ENCODE measurements at places on chromosomes 6 and 20.

DNA sequence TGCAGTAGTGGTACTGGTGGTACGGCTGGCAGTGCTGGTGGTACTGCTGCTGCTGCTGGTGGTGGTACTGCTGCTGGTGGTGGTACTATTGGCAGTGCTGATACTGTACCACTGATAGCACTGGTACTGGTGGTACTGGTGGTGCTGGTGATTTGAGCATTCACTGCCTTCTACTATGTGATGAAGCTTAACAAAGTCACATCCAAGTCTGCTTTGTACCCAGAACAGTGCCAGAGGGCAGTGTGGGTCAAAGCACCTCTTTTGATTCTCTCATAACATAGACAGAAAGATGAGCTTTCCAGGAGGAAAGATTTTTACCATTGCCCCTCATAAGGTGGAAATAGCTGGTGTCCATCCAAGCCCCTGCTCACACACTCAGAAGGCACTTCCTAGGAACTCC is 48.7 kb downstream of the ANKRD6 start:
- no peak for DNase-seq

DNA sequence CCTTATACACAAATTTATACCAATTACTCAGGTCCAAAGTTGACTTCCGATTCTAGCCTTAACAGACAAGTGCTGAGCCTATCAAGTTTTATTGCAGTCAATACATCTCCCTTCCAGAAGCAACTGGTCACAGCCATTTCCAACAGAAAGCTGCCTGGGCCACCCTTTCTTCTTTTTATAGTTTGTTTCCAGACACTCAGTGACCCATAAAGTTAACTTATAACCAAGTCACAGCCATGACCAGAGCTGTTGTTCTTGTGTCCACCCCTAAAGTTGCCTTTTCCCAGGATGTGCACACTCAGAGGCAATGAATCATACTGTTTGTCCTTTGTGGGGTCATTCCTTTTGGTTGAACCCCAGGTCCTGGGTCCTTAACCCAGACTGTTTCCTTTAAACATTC is 89.9 kb downstream of the CD83 start:
- no peak for DNase-seq

GRCh38 chr20:11111191-11111590 is 437.4 kb upstream of the JAG1 start:
- DNase-seq: no peak

DNA sequence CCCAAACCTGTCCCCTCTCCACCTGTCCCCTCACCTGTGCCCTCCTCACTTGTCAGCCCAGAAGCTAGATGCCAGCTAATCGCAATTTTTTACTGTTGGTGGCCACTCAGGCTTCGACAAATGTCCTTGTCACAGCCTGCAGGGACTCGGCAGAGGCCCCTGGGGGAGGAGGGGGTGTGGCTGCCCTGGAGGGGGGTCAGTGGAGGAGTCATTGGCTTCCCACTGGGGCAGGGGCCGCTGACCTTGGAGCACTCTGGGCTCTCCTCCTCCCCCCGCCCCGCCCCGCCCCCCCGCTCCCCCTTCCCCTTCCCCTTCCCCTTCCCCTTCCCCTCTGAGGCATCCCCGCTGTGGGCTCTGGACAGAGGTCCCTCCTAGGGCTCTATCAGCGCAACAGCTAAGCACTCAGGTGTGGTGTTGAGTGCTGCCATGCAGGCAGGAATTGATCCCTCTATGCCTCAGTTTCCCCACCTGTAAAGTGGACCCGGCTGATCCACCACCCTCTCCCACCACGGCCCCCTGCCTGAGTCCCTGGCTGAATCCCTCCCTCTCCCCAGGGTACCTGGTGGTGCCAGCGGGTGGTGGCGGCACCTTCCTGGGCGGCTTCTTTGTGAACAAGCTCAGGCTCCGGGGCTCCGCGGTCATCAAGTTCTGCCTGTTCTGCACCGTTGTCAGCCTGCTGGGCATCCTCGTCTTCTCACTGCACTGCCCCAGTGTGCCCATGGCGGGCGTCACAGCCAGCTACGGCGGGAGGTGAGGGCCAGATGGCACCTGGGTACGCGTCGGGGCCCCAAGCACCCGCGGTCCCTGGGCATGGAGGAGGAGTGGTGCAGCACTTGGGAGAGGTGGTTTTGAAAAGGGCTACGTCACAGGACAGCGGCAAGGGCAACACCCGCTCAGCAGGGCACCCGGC is 23.8 kb downstream of the SLCO4A1 start:
- DNase-seq: no peak

DNA sequence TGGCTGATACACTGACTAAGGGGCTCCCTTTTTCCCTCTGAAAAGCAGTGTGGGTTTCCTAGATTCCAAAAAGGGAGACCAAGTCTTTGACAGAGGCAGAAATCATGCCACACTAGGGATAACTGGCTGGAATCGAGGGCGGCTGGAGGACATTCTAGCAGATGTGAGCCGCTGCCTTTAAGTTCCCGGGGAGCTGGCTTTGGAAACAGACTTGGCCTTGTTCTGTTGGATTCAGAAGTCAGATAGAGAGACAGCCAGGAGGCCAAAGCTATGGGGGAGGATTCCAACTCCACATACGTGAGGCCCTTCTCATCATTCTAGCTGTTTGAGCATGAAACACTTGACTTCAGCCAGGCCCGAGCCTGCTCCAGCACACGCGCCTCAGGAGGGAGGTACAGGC is 109.9 kb upstream of the FOXC1 start:
- no peak for DNase-seq

GRCh38 chr20:20956513-20956931 is 149.6 kb downstream of the LINC00237 start:
- no peak for DNase-seq

GRCh38 chr20:6665621-6666355 is 101.7 kb upstream of the BMP2 start:
- no peak for DNase-seq

DNA sequence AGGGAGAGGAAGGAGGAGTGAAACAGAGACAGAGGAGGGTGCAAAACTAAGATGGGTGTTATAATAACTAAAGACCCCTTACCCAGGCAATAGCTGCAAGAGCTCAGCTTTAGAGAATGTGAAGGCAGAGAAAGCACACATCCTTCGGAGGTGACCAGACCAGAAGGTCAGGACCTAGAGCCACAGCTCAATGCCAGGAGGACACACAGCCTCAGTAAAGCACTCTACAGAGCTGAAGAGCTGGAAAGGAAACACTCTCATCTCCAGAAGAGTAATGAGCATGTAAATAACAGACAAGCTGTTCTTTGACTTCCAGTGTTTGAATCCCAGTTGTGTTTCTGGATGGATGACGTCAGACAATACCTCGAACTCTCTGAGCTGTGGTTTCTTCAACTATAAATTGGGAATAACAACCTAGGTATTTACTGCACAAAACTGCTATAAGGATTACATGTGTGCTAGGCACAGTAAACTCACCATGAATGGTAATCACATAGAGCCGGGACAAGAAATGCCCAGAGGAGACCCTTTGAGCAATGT is 63.2 kb downstream of the MAP3K5 start:
- DNase-seq: no peak

GRCh38 chr6:138343112-138343511 is 34.6 kb upstream of the SMIM28 start:
- no peak for DNase-seq

GRCh38 chr6:44771647-44772415 is 384.3 kb downstream of the CDC5L start:
- no peak for DNase-seq

GRCh38 chr20:15196547-15197255 is 859.3 kb upstream of the FLRT3 start:
- DNase-seq: no peak

GRCh38 chr6:951399-952181 is 258.7 kb upstream of the EXOC2 start:
- no peak for DNase-seq

DNA sequence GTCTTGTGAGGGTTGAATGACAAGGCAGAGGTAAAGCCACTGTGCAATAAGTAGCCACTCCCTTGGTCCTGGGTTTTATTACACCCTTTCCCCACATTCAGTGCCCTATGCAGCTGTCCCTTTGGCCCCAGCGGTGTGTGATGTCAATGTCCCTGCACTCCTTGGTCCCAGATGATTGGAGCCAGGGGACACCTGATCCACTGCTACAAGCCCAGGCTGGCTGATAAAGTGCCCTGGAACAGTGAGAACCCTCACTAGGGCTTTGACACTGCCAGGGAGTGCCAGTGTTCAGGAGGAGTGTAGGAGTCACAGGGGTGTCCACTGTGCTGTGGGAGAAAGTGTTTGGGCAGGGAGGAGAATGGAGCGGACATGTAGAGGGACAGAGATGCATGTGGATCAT is 30.4 kb downstream of the GABRR1 start:
- no peak for DNase-seq

GRCh38 chr20:49278818-49279676 is 1.2 kb upstream of the ZNFX1 start:
- peak; percentile 52 for DNase-seq

GRCh38 chr6:93416571-93417420 is 2.6 kb downstream of the EPHA7 start:
- no peak for DNase-seq

DNA sequence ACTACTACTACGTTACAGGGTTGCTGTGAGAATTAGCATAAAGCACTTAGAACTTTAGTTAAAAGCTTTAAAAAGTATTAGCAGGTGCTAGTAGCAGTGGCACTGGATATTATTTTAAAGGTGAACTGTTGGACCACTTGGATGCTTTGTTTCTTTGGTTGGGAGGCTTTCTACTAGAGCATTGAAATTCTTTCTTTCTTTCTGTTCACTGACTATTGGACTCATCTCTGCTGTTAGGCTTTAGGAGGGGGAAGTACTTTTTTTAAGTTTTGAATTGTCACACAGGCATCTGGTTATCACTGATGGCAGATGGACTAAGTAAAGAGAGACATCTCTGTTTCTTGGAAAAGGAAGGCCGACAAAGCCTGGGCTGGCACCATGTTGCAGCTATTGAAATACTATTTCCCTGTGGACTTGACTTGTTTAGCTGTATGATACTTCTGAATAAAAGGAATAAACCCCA is 4.8 kb downstream of the TBPL1 start:
- no peak for DNase-seq

- no peak for DNase-seq
Measured at GRCh38 chr20:9075264-9076095, 6.6 kb downstream of the PLCB4 start.

DNA sequence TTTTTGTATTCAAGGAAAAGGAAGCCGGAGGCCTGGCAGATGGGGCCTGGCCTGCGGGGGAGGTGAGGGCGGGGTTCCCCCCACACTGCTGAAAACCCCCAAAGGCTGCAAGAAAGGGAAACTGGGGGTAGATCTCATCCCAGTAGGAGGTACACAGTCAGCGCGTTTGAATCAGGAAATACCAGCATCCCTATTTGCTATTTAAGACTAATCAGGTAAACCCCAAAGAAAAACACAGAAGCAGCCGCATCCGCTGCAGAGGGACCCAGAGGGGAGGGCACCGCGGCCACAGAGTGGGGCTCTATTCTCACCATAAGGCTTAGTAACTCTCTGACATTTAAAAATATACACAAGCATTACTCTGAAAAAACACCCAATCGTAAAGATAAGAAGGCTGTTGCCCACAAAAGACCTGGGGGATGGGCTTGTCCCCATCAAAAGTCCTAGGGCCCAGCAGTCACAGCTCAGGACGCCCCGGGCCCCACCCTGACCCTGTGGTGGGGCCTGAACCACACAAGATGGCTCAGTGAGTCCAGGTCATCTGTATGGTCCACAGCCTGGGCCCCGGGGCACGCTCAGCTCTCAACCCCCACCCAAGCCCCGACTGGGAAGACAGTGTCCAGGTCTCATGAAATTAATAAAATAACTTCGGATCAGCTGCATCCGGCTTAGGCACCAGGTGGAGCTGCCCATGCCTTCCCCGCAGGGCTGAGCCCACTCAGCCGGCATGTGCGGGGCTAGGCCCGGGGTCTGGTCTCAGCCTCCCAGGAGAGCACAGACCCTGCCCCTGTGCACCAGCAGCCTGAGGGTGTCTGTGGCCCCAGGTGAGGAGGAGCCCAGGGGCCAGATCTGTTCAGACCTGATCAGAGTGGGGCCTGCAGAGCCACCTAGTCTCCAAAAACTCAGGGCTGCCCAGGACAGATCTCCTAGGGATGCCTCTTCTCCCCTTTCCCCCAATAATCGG is 31.0 kb downstream of the KCNQ2 start:
- no peak for DNase-seq

GRCh38 chr6:10800810-10801209 is 37.5 kb downstream of the MAK start:
- no peak for DNase-seq

GRCh38 chr20:34755367-34755766 is 51.2 kb downstream of the TP53INP2 start:
- no peak for DNase-seq

DNA sequence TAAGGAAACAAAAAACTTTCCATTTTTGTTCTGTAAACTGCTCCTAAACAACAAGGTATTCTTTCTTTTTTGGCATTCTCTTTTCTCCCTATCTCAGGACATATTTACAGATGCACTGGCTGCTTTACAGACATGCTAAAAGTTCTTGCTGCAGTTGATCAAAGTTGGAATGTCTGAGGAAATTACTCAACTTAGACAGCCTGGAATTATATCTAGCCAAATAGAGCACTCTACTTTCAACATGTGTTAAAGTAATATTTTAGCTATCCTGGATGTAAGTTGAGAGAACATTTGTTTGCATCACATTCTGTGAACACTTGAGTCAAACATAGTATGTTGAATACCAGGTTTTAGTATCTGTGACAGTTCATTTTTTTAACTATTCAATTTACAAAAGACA is 24.8 kb downstream of the TASP1 start:
- DNase-seq: no peak

DNA sequence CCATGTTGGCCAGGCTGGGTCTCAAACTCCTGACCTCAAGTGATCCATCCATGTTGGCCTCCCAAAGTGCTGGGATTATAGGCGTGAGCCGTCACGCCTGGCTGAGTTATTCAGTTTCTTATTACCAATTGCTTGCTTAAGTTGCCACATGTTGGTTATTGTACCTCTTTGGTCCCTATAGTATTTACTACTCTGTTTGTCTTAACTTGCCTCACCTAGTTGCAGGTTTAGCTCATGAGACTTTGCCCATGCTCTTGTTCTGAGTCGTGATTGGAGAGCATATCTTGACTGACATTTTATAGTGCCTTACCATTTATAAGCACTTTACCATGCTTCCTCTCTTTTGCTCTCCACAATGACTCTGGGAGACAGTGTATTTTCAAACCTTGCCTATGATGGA is 134.2 kb upstream of the HDGFL1 start:
- no peak for DNase-seq

GRCh38 chr6:111013144-111013915 is 31.5 kb downstream of the RPF2 start:
- DNase-seq: no peak
